ENCODE measurements at places on chromosomes 6 and 20.

- DNase-seq = no peak
Observed at GRCh38 chr6:46035242-46035641, 19.6 kb upstream of the CLIC5 start.

DNA sequence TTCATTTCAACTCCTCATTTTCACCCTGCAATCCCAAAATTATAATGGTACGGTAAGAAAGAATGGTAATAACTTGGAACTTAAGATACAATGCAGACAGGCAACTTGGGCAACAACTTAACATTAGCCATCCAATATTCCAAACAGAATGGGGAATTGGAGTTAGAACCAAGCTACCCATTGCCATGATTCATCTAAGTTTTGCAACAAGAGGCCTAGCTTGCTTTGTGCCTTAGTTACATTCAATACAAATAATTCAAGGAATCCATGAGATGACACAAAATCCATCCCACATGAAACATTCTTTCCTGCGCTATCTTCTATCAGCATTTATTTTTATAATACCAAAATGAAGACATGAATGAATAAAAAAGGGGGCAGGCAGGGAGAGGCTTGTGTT is 28.4 kb downstream of the DCDC2 start:
- no peak for DNase-seq

DNA sequence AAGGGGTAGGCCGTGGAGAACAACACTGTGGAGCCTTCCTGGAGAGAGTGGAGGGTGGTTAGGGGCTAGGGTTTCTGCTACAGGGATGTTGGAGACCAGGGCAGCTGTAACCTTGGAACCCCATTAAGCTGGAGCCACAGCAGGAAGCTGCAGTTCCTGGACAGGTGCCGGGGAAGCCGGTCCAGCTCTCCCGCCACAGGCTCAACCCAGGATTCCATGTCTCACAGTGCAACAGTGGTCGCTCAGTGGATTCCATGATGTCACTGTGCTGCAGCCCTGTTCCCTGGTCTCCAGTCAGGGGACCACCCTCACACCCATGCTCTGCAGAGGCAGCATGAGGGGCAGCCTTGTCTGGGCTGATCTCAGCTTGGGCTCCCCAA is 264.6 kb upstream of the CDYL start:
- DNase-seq = no peak

DNA sequence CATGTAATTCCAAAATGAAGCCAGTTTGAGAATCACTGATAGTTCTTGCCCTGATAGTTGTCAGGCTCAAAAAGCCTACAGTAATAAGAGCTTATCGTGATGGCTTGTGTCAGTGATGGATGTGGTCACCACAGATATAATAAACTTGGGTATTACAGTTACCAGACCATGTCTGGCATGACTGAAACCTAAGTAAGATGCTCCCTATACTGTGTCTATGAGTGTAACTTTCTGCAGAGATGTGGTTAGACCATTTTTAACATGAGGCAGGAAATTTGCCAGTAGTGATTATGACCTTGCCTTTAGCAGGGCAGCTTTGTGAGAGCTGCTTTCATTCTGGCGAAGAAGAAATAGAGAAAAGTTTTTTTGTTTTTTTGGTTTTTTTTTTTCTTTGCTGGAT is 90.2 kb downstream of the ANKS1A start:
- no peak for DNase-seq

DNA sequence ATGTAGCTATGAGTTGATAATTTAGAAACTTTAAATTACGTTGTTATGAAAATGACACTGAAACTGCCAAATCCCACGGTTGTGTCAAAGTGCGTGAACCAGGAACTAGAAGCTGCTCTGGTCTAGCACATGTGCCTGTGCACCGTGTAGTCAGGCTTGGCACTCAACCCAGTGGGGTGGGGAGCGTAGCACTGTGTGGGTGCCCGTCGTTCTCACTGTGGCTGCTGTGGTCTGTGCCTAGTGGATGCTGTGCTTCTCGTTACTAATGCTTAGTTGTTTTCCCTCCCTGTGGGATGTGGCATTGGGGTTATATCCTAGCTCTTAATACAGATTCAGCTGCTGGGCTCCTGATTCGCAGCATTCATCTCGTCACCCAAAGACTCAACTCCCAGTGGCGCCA is 46.2 kb upstream of the ADIG start:
- no peak for DNase-seq

DNA sequence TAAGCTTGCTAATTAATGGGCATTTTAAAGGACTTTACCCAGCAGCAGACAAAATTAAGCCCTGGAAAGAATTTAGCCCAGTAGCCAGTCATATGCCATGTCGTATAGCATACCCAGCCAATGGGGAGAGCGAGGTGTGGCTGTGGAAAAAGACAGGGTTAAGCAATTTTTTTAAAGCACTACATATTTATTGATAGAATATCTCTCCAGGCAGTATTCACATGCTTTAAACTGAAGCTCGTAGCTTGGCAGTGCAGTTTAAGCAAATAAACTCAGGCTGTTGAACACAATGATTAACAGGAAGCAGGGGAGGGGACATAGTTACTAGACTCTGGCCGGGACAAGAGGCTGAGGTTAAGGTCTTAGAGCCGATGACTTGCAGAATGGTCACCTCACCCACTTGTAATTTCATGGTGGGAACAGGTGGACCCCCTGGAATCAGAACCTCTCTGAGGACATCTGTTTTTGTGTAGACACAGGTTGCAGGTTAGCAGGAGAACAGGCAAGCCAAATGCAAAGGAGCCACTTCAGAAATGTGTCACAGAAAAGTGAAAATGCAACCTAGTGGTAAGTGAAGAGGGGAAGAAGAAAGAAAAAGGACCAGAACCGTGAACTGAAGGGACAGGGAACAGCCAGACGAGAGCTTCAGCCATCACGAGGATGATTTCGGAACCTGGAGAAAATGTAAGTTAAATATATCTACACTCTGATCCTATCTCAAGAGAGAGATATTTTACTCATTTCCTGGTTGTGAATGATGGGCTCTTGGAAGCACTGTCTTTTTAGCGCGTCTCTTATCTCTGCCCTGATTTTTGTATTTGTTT is 7.2 kb downstream of the GCNT2 start:
- peak; percentile 60 for DNase-seq

GRCh38 chr6:152457949-152458624 is 179.1 kb downstream of the SYNE1 start:
- DNase-seq = no peak

- DNase-seq = no peak
Observed at GRCh38 chr20:855466-856360, 22.2 kb downstream of the FAM110A start.

GRCh38 chr20:46774236-46774635 is 64.8 kb downstream of the SLC2A10 start:
- DNase-seq = peak; percentile 44
